Spinal cord (tissue), 10 donors: ENCODE measurements at places on chromosomes 1 and 21. TPM values are rescaled to one million over a fixed set of nuclear protein-coding genes. Genes with fewer than 3 reads are reported as not detected.

DNA sequence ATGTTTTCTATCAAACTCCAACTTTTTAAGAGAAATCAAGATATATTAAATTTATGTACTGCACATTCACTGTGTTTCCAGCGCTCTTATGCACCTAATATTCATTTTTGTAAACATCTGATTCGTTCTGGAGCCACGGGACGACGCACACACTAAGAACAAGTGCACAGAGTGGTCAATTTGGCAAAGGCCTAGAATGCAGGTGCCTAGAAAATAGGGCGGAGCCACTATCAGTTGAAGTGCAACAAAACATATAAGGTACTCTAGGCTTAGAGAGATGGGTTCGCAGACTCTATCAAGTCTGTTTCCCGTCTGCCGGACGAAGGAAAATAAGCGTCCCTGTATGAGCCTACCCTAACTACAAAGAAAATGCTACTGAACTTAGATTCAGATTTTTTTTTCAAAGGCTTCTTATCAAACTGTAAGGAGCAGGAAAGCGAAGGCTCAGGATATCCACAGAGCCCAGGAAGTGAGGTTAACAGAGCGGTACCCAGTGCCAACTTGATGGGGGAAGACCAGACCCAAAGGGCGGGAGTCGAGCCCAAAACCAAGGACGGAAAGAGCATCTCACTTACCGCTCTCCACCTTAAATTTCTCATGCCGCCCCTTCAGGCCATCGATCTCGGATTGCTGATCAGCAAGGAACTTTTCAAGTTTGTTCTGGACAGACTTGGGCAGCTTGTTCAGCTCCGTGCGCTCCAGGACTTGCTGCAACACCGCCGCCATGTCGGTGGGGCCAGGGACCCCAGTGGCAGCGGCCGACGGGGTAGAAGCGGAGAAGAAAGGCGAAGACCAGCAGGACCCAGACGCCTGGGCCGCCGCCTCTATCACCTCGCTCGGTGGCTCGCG is 526 bp downstream of the TPR start:
- peak; percentile 49 for DNase-seq

DNA sequence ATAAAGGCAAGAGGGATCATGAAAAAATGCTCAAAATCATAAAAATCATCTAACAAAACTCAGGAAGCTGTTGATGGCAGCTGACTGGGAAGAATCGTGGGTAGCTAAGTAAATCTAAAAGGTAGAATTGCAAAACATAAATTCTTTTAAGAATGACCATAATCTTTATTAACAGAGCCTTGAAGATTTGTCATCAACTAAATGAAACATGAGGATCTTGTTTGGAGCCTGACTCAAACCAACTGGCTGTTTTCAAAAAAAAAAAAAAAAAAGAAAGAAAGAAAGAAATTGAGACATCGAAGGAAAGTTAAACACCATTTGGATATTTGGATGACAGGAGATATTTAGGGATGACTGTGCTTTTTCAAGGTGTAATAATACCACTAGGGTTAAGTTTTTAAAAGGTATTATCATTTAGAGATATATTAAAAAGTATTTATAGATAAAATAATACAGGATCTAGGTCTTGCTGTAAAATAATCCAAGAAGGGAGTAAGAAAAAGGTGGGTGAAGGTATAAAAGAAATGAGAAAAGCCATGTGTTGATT is 48.6 kb downstream of the CD34 start:
- DNase-seq: no peak

DNA sequence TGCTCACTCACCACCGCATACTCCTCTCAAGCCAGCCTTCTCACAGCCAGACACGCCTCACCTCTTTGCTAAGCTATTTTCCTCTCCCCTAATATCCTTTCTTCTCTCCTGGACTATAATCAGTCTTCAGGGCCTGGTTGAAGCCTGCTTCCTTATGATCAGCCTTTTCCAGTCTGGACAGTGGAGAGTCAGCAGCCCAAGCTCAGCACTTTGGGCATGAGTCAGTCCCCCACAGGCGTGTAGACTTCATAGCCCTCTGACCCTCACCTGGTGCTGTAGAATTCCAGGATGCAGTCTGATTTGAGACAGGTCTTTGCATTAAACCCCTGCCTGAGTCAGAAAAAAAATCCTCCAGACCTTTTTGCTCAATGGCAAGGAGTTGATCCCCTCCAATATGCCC is 2.5 kb downstream of the HPCAL4 start:
- no peak for DNase-seq

DNA sequence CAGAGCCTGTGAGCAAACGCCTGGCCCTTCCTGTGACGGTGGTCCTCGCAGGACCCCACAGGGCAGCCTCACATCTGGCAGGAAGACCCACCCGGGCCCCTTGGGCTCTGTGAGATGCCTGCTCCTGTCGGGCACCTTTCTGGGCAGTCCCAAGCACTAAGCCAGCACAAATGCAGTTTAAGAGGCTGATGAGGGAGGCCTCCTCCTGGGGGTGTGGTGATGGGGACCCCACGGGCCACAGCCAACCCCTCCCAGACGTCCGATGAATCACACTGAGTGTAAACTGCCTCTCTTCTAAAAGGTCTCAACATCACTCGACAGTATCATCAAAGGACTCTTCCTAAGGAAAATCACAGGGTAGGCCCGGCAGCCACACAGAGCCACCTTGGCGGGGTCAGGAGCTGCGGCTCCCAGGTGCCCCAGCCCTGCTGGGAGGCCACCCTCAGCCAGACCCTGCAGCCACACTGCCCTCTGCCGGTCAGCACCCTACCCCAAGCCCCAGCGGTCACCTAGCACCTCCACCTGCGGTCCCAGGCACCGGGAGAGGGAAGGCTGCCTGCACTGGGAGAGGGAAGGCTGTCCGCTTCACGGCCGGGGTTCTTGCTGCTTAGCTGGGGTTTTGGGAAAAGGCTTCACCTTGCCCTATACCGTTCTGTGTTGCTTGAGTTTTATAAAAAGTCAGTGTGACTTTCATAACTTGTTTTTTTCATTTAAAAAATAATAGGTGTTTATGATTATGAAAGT is 3.9 kb upstream of the PRKCZ start:
- DNase-seq: no peak

DNA sequence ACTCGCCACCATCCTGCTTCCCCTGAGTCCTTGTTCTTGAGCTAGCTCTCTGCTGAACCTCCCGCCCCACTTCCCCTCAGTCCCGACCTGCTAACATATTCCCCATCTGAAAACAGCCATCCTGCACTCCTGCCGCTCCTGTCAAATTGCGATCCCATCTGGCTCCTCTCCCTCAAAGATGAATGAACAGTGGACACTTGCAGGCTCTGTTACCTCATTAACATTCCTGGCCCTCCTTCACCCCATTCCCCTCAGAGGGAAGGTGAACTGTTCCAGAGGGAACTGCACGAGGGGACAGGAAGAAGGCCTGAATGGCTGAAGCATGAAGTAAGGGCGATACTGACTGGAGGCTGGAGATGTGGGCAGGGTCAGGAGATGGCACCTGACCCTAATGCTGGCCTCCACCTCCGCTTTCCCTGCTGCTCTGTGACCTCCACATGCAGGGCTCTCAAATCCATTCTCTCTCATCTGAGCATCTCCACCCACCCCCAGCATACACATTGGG is 7.4 kb upstream of the CELSR2 start:
- DNase-seq: peak; percentile 49

DNA sequence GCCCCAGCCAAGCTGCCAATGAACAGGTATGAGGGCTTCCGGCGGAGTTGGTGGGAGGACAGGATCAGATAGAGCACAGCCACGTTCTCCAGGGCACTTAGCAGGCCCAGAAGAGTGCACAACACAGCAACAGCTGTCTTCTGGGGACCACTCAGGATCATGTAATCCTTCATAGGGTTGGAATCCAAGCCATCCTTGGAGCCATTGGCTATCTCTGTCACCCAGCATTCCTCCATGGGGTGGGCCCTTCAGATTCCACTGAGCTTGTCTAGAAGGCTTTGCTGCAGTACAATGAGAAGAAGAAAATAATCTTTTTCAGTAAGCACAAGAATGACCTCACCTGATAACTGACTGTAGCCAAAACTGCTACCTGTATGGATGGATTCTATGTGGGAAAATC is 7.3 kb upstream of the FUCA1 start:
- DNase-seq: no peak

- DNase-seq: no peak
Observed at GRCh38 chr1:242455052-242455361, 69.5 kb downstream of the PLD5 start.

- DNase-seq: no peak
Observed at GRCh38 chr1:207828485-207829158, 76.8 kb downstream of the CD46 start.

DNA sequence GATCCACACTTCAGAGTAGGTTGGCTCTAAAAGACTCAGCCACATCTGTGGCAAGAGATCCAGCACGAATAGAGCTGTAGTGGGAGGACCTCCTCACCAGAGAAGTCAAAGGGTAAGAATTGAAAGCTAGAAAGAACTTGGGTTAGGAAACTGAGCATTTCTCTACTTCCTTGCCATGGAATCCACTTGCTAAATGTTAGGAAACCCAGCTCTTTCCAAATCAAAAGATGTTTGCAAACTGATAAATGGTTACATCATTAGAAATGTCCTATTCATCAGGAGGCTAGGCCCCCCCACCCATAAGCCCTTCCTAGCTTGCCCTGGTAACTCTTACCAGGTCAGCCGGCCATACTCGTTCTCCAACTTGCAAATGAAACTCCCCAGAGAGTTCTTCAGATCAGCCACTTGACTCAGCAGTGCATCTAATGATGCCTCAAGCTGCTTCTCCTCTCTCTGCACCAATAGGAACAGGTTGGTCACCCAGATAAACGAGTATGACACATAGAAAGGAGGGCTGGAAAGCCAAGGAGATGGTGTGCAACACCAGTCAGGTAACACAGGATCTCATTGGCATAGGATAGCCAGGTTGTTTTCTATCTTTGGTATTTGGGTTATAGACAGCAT is 1.5 kb downstream of the MED8 start:
- no peak for DNase-seq

GRCh38 chr1:37795340-37796125 is 1.9 kb downstream of the MANEAL start:
- DNase-seq: no peak

DNA sequence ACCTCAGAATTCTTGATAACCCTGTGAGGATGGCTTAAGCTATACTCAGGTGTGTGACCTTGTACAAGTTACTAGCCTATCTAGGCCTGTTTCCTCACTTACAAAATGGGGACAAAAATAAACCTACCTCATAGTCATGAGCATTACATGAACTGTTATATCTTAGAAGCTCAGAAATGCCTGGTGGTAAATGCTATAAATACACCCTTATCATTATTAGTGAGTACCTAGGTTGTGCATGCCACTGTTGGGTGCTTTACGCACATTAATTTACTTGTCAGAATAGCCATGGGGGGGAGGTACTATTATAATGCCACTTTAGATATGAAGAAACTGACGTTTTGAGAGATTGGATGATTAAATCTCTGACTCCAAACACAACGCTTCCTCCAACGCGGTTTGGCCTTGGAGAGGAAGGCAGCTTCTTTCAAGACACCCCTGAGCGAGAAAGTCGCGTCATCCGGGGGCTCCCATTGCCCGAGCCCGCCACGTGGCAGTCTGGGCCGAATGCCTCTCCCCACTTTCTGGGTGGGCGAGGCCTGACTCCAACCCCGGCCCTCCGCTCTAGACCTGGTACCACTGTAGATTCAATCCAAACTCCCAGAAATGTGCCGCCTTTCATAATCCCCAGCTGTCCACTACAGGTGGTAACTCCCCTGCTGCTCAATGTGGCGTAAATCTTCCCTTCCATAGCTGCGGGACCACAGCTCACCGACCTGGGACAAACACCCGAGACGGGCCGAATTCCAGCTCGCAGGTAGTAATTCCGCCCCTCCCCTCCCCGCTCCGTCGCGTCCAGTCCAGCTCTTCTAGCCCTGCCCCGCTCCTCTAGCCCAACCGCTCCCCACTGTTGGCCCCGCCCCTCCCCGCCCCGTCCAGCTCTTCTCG is 771 bp upstream of the RAD54L start:
- DNase-seq: peak; percentile 8

- no peak for DNase-seq
Observed at GRCh38 chr21:29481641-29482040, 182.9 kb downstream of the BACH1 start.

DNA sequence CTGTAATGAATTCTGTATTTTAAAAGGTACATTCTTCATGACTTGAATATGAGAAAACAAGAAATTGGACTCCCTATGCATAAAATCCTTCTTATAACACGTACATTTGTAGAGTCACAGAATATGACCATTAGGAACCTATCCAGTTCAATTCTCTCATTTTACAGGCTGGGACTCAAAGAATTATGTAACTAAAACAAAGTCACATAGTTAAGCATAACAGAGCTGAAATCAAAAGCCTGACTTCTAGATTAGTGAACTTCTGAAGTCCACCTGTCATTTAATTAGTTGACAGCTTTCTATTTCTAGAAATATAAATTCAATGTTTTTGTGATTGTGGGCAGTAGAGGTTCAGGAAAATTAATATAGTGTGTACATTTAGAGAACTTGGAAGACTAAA is 20.3 kb upstream of the TTLL7 start:
- no peak for DNase-seq

GRCh38 chr1:6502000-6502891 is 10.8 kb upstream of the PLEKHG5 start:
- no peak for DNase-seq

GRCh38 chr1:83606416-83606955 is 392.4 kb downstream of the TTLL7 start:
- DNase-seq: no peak

DNA sequence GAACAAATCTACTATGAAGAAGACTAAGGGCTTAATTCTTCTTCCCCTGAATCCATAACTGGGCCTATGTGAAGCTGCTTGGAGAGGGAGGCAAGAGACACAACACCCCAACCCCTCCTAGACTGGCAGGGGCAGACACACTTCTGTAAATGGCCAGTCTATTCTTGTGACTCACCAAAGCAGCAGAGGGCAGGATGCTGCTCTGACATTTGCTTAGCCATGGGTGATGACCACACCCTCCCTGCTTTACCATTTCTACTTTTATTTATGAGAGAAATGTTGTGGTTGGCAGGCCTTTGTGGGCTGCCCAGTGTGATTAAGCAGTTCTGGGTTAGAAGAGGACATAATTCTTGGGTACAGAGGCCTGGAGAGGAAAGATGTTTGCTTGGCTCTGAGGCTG is 189.8 kb upstream of the DPYD start:
- DNase-seq: no peak

The GPR153 gene
- 9.3 TPM for total RNA-seq

The BSND gene
- not detected for total RNA-seq

GRCh38 chr1:111442457-111442856 is 6.6 kb downstream of the WDR77 start:
- no peak for DNase-seq

The CCDC27 gene
- total RNA-seq: not detected

The MARK1 gene
- total RNA-seq: 35.9 TPM

- DNase-seq: no peak
Observed at GRCh38 chr21:32246571-32247140, 32.2 kb downstream of the MIS18A start.

- no peak for DNase-seq
Observed at GRCh38 chr1:158062174-158062573, 68.7 kb downstream of the KIRREL1 start.

GRCh38 chr1:18144062-18144461 is 36.5 kb downstream of the IGSF21 start:
- no peak for DNase-seq

GRCh38 chr1:11860587-11860986 is 1.8 kb upstream of the NPPB start:
- no peak for DNase-seq
